ENCODE measurements at places on chromosomes 7 and 10. TPM values are rescaled to one million over a fixed set of nuclear protein-coding genes. Genes with fewer than 3 reads are reported as not detected.

HOGA1 gene
- 0.36 TPM for total RNA-seq

TRIM50 gene
- total RNA-seq = not detected

ZPBP gene
- not detected for total RNA-seq

INA gene
- not detected for total RNA-seq

GPRIN2 gene
- 0.89 TPM for total RNA-seq

NUDCD3 gene
- total RNA-seq = 53.4 TPM

C10orf53 gene
- not detected for total RNA-seq

EPHA1 gene
- total RNA-seq = 54.3 TPM

IL6 gene
- total RNA-seq = not detected

THNSL1 gene
- 1.5 TPM for total RNA-seq

OR2A5 gene
- not detected for total RNA-seq

OR13A1 gene
- not detected for total RNA-seq

MET gene
- 123 TPM for total RNA-seq

PIP gene
- not detected for total RNA-seq

ACSL5 gene
- total RNA-seq = 133 TPM

HGF gene
- total RNA-seq = not detected

CTTNBP2 gene
- total RNA-seq = 1.0 TPM

MYL10 gene
- not detected for total RNA-seq

VPS37D gene
- total RNA-seq = 0.73 TPM

NACAD gene
- total RNA-seq = 0.10 TPM

TMEM213 gene
- not detected for total RNA-seq

AKR1C4 gene
- 0.29 TPM for total RNA-seq

MMD2 gene
- total RNA-seq = not detected

WEE2 gene
- total RNA-seq = 0.03 TPM

SPOCK2 gene
- total RNA-seq = 0.34 TPM

ADAM22 gene
- total RNA-seq = 10.4 TPM

MMP21 gene
- total RNA-seq = not detected

MSANTD7 gene
- total RNA-seq = 16.7 TPM

SBDS gene
- 63.7 TPM for total RNA-seq

CAMK2B gene
- total RNA-seq = 1.8 TPM

PODXL gene
- 55.9 TPM for total RNA-seq

CPN1 gene
- not detected for total RNA-seq

TDRD1 gene
- total RNA-seq = not detected

TUBB8 gene
- not detected for total RNA-seq

SPDYE16 gene
- total RNA-seq = 0.15 TPM

GIMAP1 gene
- total RNA-seq = not detected

SAP25 gene
- 1.5 TPM for total RNA-seq

TTYH3 gene
- total RNA-seq = 37.1 TPM

RBP3 gene
- 0.20 TPM for total RNA-seq

ZNF804B gene
- total RNA-seq = not detected

SORCS3 gene
- total RNA-seq = not detected

FBXL13 gene
- total RNA-seq = 0.48 TPM

UBE2D1 gene
- total RNA-seq = 2.3 TPM

PSD gene
- 0.18 TPM for total RNA-seq

DYDC2 gene
- not detected for total RNA-seq

AKR1C8 gene
- total RNA-seq = not detected

EFCAB10 gene
- not detected for total RNA-seq

LLCFC1 gene
- total RNA-seq = not detected

WDFY4 gene
- 0.10 TPM for total RNA-seq

TSPAN13 gene
- total RNA-seq = 25.9 TPM

C7orf57 gene
- not detected for total RNA-seq

RBM20 gene
- total RNA-seq = 0.13 TPM

FOXP2 gene
- 0.66 TPM for total RNA-seq

FOXI2 gene
- not detected for total RNA-seq

OR2A12 gene
- not detected for total RNA-seq
